ENCODE measurements at places on chromosomes 4 and X. TPM values are rescaled to one million over a fixed set of nuclear protein-coding genes. Genes with fewer than 3 reads are reported as not detected.

DNA sequence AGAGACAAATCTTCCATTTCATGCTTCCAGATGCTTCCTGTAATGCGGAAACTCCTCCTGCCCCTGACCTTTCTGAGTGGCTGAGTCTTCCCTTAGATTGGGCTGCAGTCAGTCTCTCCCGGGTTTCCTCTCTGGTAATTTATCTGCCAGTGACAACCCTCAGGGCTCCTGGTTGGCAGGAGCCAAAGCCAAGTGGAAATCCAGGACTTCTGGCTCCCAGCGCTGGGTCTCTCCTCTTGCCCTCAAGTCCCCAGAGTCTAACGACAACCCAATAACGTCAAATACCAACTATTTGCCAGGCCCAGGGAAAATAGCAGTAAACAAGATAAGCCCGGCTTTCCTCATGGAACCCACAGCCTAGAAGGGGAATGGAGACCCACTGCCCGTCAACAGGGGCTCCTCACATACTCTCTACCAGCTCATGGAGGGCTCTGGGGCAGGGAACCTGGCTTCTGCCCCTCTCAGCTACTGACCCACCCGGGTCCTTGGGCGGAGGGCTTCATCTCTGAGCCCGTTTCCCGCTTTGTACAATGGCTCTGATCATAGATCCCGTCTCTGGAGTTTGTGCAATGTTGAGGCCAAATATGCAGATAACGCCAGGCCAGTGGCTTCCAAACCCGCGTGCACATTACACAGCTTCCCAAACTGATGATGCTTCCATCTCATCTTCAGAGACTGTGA, 1.1 kb upstream of the TBC1D14 start:
- no peak for DNase-seq
- no peaks in the 10 kb centered on the region for H3K27me3 ChIP-seq
- peak overlapping the region; percentile 77 for H3K4me3 ChIP-seq
- peak overlapping the region; percentile 81 for H3K27ac ChIP-seq

- H3K4me1 ChIP-seq: no peaks in the 10 kb centered on the region
- DNase-seq: no peak
- H3K4me3 ChIP-seq: no peak overlapping the region
- H3K27ac ChIP-seq: no peak overlapping the region
- H3K36me3 ChIP-seq: no peaks in the 10 kb centered on the region
- no peaks in the 10 kb centered on the region for H3K27me3 ChIP-seq
Observed at GRCh38 chrX:38937400-38937799, 136.1 kb downstream of the MID1IP1 start.

Gene FAM241A
- 2.7 TPM for total RNA-seq

- H3K27me3 ChIP-seq: no peaks in the 10 kb centered on the region
- no peak overlapping the region for H3K27ac ChIP-seq
- H3K4me1 ChIP-seq: no peaks in the 10 kb centered on the region
- no peak for DNase-seq
- no peak overlapping the region for H3K4me3 ChIP-seq
Observed at GRCh38 chrX:16756724-16757123, 29.5 kb upstream of the TXLNG start.

- peak overlapping the region; percentile 99 for H3K27ac ChIP-seq
- H3K4me3 ChIP-seq: no peak overlapping the region
- no peaks in the 10 kb centered on the region for H3K36me3 ChIP-seq
- DNase-seq: no peak
- peaks cover 59% of the 10 kb centered on the region for H3K4me1 ChIP-seq
- H3K27me3 ChIP-seq: no peaks in the 10 kb centered on the region
Observed at GRCh38 chr4:40190019-40190418, 6.8 kb upstream of the RHOH start.

GRCh38 chrX:39954851-39955250, 142.9 kb downstream of the BCOR start:
- no peaks in the 10 kb centered on the region for H3K36me3 ChIP-seq
- no peak overlapping the region for H3K27ac ChIP-seq
- no peak overlapping the region for H3K4me3 ChIP-seq
- H3K4me1 ChIP-seq: peaks cover 5% of the 10 kb centered on the region
- no peak for DNase-seq

DNA sequence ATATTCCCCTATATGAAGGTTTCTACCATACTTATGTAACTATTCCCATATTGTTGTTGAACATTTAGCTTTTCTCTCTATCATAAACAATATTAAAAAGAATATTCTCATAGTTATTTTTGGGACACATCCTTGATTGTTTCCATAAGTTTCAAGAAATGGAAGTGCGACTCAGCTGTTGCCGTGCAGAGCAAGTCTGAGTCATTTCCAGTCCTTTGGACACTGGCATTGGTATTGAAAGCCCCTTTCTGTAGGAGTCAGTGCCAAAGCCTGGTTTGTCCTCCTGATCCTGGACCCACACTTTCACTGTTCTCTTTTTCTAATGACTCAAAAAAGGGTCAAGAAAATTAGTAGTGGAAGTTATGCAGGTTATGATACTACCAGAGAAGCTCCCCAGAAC, 108.3 kb upstream of the DIAPH2 start:
- H3K4me1 ChIP-seq: no peaks in the 10 kb centered on the region
- no peaks in the 10 kb centered on the region for H3K36me3 ChIP-seq
- H3K27ac ChIP-seq: no peak overlapping the region
- no peak for DNase-seq
